ENCODE measurements at places on chromosomes 3 and 15. TPM values are rescaled to one million over a fixed set of nuclear protein-coding genes. Genes with fewer than 3 reads are reported as not detected.

CMTM7 gene
- total RNA-seq, result 19.8 TPM

- no peak for DNase-seq
Measured at GRCh38 chr15:31552482-31553099, 226.0 kb downstream of the KLF13 start.

- DNase-seq, result no peak
Measured at GRCh38 chr3:176759815-176760506, 437.3 kb downstream of the TBL1XR1 start.

DNA sequence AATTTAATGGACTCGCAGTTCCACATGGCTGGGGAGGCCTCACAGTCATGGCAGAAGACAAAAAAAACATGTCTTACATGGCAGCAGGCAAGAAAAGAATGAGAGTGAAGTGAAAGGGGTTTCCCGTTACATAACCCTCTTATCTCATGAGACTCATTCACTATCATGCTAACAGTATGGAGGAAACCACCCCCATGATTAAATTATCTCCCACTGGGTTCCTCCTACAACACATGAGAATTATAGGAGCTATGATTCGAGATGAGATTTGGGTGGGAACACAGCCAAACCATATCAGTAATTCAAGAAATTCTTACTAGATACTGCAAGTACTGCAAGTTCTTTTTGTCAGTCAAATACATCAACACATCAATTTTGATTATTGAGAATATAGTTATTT, 311.4 kb upstream of the SLITRK3 start:
- no peak for DNase-seq

- no peak for DNase-seq
Measured at GRCh38 chr15:40229956-40230355, 8.9 kb upstream of the PAK6 start.

DNA sequence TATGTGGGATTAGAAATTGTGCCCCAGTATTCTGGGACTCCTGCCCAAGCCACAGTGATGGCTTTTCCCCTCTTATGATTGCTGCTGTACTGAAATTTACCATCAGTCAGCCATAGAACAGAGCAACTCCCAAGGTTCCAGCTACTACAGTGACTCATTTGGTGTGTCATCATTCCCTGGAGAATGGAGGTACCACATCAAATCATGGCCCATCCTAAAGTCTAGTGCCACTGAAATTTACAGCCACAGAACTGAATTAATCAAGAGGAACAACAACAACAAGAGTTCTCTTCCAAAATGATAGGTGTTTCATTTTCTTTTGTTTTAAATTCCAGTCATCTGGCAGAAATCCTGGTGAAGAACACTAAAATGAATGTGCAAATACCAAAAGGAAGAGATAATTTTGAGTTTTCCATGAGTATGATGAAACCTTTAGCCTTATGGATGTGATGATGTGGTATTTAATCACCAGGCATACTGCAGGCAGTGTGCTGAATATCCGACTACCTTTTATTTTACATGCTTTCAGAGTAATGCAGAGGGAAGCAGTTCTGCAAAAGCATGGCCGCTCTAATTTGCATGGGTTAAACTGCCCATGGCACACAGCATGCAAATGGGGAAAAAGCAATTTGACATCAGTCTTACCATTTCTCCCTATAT, 75.6 kb upstream of the SLC2A2 start:
- no peak for DNase-seq

GRCh38 chr3:134487406-134487805, 1.5 kb downstream of the CEP63 start:
- peak; percentile 48 for DNase-seq

SHC4 gene
- total RNA-seq, result 0.51 TPM

ISLR2 gene
- under 0.01 TPM for total RNA-seq

STIMATE gene
- 8.0 TPM for total RNA-seq

DNA sequence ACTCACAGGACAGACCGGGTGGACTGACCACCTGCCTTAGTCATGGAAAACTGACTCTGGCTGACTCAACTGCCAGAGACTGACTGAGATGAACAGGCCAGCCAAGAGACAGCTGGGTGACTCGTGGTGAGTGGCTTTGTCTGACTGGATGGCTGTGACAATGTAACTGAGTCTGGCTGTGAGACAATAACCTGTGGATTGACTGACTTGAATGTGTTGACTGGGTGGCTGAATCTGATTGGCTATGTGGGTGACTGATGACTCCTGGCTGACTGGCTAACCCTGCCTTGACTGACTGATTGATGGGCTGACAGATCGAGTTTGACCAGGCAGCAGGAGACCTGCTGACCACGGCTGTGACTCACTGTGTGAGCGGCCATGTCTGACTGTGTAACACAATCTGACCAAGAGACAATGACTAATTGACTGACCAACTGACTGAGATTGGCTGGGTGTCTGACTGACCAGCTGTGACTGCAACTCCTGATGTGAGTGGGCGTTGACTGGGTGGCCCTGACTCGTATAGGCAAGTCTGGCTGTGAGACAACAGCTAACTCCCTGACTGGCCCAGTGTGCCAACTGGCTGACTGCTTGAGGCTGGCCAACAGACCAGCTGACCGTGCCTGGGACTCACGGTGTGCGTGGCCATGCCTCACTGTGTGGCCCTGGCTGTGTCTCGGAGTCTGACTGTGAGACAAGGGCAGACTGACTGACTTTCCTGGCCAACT, 509.1 kb downstream of the SHQ1 start:
- peak; percentile 10 for DNase-seq

- no peak for DNase-seq
Measured at GRCh38 chr15:34206011-34206410, 3.9 kb downstream of the KATNBL1 start.

DNA sequence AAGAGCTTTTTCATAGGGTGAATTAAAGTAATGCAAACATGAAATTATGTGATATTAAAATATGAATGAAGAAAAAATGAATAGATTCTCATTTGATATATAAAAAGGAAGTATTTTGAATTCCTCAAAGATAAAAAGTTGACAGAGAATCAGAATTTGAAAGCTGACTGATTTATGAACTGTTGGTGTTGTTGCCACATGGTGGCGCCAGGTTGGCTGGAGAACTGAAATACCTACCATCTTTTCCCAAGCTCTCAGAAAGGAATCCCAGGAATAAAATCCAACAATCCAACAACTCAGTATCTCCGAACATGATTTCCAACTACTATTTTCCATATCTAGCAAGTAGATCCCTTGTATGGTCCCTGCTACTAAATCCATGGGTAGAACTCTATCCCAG, 3.1 kb downstream of the MYRIP start:
- no peak for DNase-seq

DNA sequence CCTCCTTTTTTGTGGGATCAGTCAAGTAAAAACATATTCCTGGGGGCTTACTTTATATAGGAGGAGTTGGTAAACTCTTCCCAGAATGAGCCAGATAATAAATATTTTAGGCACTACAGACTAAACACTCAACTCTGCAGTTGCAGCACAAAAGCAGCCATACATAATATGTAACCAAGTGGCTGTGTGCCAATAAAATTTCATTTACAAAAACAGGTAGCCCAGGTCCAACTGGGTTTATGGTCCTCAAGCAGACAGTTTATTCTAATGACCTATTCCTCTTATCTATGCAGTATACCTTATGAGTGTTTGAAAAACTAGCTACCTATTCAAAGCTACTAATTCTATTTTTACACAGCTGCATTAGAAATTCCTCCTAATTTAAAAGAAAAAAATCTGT, 61.8 kb downstream of the FAIM start:
- DNase-seq, result no peak

DNA sequence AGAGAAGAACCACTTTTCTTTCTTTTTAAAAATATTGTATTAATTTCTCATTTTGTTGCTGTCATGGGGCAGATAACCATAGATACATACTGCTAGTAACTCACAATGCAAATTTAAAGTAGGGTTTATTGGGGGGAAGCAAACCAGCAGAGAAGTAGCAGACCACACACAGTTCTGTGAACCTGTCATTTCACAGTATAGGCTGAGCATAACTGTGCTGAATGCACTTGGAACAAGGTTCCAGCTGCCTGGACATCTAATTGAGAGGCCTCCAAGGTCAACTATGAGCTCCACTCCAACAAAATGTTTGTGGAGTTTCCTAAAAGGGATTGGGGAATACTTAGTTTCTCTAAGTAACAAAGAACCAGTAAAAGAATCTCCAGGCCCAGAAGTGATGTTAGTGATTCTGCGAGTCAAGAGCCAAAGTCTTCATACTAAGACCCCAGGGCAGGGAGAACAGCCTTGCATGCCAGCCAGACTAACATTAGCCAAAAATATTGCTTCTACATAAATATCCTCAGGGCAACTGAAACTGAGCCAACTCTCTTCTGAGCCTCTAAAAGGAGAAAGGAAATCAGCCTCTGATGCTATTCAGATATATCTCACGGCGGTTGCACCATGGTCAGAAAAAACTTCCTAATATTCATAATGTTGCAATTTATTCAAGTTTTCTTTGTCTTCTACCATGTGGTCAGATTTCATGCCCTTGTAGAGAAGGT, 856.4 kb upstream of the ALCAM start:
- no peak for DNase-seq

GRCh38 chr3:171840445-171840810, 2.7 kb upstream of the TMEM212 start:
- DNase-seq, result no peak

GRCh38 chr3:77871436-77871835, 831.5 kb downstream of the ROBO2 start:
- no peak for DNase-seq

ARNT2 gene
- total RNA-seq, result 0.13 TPM

NEK11 gene
- 2.3 TPM for total RNA-seq

DNA sequence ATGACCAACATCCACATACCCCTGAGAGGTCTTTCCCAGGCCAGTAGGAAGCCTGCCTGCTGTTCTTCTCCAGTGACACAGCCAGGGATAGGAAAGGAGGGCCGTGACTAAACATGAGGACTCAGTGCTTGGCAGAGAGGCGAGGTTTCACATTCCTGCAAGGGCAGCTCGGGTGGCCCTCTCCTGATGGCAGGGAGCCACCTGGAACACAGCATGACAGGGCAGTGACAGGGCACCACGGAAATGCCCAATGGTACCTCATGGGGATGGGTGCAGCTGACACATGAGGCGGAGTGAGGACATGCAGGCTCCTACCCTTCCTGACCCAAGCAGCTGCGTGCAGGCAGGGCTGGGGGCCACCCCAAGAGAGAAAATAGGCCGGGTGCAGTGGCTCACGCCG, 7.4 kb upstream of the TGM5 start:
- DNase-seq, result no peak

- no peak for DNase-seq
Measured at GRCh38 chr3:108328821-108329486, 32.6 kb downstream of the HHLA2 start.

- DNase-seq, result peak; percentile 2
Measured at GRCh38 chr3:138051947-138052802, 42.2 kb downstream of the CLDN18 start.

- DNase-seq, result no peak
Measured at GRCh38 chr3:160001850-160002623, 13.4 kb downstream of the IL12A start.

- DNase-seq, result peak; percentile 69
Measured at GRCh38 chr15:74541494-74542165, 610 bp downstream of the ARID3B start.

TM2D3 gene
- total RNA-seq, result 31.7 TPM
